ENCODE measurements at places on chromosomes 7 and 10.

- no peak for DNase-seq
These were observed 57.1 kb downstream of the ABCB1 start for GRCh38 chr7:87543623-87544022.

GRCh38 chr7:55127622-55128081, 108.8 kb downstream of the EGFR start:
- no peak for DNase-seq

GRCh38 chr7:8380130-8380529, 53.3 kb upstream of the NXPH1 start:
- no peak for DNase-seq

- no peak for DNase-seq
These were observed 67.2 kb downstream of the THNSL1 start for GRCh38 chr10:25083546-25084111.

GRCh38 chr7:29405891-29406290, 157.7 kb upstream of the PRR15 start:
- DNase-seq = no peak

- no peak for DNase-seq
These were observed 52.8 kb downstream of the PODXL start for GRCh38 chr7:131503639-131504038.

DNA sequence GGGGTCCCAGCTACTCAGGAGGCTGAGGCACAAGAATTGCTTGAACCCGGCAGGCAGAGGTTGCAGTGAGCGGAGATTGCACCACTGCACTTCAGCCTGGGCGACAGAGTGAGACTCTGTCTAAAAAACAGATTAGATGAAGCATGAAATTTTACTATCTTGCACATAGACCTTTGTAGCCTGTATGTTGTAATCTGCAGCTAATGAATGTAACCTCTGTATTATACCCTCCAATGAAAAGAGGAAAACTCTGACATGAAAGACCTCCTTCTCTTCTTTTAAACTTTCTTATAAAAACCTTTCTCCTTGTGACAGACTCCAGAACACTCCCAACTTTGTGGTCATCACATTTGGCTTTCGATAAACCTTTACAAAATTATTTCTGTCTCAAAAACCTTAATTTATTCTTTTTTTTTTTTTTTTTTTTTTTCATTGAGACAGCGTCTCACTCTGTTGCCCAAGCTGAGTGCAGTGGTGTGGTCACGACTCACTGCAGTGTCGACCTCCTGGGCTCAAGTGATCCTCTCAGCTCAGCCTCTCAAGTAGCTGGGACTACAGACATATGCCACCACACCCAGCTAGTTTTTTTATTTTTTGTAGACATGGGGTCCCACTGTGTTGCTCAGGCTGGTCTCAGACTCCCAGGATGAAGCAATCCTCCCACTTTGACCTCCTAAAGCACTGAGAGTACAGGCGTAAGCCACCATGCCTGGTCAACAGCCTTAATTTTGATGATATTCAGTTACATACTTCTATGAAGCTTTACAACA, 97.4 kb downstream of the SVOPL start:
- no peak for DNase-seq

GRCh38 chr10:32938554-32939061, 19.4 kb downstream of the ITGB1 start:
- no peak for DNase-seq

- DNase-seq = no peak
These were observed 78.5 kb downstream of the ETV1 start for GRCh38 chr7:13910805-13911551.

DNA sequence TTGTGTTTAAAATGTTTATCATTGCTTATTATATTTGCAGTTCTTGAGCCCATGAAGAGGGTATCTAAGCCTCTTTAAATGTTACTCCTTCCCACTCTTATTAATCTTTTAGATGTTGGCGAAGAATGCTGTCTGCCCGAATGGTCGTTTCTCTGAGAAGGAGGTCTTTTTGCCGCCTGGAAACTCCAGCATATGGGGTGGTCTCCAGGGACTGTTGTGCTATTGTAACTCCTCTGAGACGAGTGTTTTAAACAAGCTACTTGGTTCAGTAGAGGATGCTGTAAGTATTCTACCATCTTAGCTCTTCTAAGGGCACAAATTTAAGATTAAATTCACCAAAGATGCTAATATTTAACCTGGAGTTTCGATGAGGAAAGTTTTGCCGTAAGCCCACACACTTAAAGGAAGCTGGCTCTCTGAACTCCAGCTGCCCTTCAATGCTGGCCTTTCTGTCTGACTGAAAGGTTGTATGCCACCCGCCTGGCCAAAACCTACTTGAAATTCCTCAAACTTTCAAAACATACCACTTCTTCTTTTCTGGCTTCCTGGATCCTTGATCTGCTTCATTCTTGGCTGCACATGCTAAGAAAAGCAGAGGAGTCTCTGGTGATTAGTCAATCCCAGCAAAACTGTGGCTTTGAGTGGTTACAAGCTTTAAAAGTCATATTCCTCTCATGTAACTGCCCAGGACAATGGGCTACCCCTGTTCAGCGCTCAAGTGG, 74.7 kb downstream of the ABCA13 start:
- DNase-seq = no peak

DNA sequence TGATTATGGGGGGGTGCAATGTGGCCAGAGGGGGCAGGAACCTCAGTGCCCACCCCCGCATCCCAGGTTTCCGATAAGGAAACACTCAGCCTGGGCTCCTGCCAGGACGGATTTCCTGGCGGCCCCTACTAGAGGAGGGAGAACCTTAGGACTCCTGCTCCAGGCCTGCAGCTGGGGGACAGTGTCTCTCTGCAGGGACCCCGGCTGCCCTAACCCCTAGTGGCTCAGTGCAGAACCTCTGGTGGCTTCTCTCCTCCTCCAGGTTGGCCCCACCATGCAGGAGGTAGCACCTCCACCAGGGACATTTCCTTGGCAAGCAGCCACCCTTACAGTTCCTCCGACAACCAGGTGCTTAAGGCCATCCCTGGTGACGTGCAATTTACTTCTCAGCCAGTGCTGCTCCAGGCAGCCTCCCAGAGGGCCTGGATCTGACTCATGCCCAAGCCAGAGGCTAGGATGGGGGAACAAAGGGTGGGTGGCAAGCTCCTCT, 31.9 kb downstream of the SH2B2 start:
- no peak for DNase-seq

DNA sequence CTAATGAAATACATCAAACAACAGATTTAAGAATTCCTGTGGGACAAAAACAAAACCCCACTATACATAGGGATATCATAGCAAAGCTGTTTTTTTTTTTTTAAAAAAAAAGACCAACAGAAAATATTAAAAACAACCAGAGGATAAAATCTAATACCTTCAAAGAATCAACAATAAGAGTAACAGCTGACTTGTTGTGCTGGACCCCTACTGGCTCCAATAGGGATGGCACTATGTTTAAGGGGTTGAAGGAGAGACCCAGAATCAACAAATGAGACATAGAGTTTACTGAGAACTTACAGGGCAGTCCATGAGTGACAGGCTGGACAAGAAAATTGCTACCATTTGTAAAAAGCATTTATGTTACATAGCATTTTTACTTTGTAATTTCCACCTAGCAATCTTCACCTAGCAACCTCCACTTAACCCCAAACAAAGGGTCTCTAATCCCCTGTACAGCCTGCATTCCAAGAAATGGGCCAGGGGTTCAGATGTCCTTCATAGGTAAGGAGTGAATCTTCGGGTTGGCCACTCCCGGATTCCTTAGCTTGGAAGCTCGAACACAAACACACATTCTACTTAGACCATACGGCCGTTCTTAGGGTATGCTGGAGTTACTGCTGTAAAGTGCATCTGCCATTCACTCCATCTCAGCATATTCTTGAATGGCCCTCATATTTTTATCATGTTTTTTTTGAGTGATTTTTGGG, 25.8 kb downstream of the ASZ1 start:
- DNase-seq = no peak

GRCh38 chr10:24652381-24652957, 71.2 kb downstream of the ARHGAP21 start:
- DNase-seq = no peak

GRCh38 chr7:11410656-11411644, 421.0 kb downstream of the THSD7A start:
- DNase-seq = no peak

DNA sequence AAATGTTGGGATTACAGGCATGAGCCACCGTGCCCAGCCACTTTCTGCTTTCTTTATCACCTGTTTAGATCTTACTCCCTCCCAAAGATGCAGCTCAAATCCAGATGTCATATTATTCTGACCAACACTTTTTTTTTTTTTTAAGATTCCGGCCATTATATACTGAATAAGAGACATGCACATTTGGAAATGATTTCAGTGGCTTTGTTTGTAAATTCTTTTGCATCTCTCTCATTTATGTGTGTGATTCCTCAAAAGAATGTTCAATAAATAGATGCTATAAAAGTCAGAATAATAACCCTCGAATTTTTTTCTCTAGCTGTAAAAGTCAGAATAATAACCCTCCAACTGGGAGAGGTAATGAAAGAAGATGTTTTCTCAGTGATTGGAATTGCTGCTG, 25.4 kb downstream of the HECW1 start:
- no peak for DNase-seq

DNA sequence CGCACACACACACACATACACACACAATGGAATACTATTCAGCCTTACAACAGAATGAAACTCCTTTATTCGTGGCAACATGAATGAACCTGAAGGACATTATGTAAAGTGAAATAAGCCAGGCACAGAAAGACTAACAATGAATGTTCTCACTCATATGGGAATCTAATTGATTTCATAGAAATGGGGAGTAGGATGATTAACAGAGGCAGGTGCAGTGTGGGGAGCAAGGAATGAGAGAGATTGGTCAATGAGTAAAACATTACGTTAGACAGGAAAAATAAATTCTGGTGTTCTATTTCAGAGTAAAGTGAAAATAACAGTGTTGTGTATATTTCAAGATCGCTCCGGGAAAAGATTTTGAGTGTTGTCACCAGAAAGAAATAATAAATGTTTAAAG, 694.5 kb downstream of the NXPH1 start:
- no peak for DNase-seq
